Foreskin fibroblast (primary cell): ENCODE measurements at places on chromosomes 16 and 17.

GRCh38 chr16:12310286-12310685 is 333.8 kb downstream of the SNX29 start:
- no peak for DNase-seq

DNA sequence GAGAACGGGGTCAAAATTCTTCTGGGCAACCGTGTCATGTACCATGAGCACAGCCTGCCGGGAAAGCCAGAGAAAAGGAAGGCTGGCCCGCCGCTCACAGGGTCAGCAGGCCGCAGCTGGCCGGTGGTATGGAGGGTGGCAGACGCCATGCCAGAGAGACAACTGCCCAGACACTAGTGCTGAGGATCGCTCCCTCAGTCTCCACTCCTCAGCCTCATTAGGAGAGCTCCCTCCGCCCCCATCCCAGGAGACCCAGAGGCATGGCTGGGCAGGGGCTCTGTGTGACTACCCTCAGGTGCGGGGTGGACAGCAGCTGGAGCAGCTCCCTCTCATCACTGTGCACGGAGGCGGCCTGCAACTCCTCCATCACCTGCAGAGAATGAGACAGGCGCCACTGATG is 3.2 kb downstream of the MPP3 start:
- DNase-seq: no peak

DNA sequence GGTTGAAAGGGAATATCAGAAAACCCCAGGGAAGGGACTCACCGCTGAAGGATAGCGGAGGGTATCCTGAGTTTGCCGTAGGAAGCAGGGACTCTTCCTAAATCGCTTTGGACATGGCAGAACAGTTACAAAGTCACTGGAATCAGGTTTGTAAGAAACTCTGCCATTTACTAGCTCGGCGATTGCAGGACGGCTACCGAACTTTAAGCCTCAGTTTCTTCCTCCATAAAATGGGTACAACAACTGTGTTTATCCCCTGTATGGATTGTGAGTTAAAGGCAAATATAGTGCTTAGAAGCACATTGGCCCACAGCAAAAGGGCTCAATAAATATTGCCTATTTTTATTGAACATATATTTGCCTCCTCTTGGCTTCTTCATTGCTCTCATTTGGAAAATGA is 90.6 kb downstream of the MAF start:
- no peak for DNase-seq

- no peak for DNase-seq
These were observed 17.7 kb upstream of the RAP1GAP2 start for GRCh38 chr17:2778489-2778888.

DNA sequence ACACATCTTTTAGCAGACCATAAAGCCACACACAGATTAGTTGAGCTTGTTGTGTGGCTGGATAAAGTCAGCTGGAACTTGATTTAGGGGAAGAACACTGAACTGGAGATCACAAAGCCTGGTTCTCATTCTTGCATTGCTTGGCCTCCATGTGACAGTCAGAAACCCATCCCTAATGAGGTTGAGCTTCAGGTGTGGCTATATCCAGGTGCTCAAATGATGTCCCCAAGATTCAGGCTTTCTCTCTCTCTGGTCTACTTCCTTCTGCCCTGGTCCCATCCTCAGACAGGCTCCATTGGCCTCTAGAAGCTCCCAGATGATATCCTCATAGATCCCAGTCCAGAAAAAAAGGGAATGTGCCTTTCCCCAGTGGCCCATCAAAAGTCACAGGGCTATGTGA is 9.6 kb upstream of the BRD7 start:
- DNase-seq: no peak

- peak; percentile 84 for DNase-seq
These were observed 55.2 kb upstream of the MRTFB start for GRCh38 chr16:14015948-14016347.

DNA sequence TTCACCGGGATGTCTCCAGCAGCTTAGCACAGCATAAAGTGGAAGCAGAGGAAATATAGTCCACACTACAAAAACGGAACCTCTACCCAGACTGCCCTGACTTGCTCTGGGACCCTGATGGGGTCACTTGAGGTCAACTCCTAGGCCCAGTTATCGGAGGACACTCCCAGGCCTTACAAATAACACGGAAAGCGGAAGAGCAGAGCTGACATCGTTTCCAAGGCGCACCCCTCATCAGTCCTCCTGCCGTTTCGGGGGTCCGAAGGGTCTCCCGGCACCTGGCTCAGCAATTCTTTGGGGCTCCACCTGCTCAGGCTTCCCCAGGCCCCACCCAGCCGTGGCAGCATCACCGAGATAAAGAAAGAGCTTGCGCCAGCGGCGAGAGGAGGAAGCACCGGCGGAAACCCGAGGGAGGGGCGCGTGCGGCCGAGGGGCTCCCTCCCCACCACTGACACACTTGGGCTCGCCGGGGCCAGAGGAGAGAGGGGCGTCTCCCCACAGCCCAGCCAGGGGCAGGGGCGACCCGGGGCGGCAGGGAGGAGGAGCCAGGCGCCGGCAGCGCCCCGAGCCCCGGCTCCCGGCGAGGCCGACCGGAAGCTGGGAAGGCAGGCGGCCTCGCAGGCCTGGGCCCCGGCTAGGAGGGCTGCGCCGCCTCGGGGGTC is 727 bp downstream of the CORO7 start:
- no peak for DNase-seq

GRCh38 chr17:28724500-28725165 is 1.4 kb downstream of the TLCD1 start:
- DNase-seq: no peak

DNA sequence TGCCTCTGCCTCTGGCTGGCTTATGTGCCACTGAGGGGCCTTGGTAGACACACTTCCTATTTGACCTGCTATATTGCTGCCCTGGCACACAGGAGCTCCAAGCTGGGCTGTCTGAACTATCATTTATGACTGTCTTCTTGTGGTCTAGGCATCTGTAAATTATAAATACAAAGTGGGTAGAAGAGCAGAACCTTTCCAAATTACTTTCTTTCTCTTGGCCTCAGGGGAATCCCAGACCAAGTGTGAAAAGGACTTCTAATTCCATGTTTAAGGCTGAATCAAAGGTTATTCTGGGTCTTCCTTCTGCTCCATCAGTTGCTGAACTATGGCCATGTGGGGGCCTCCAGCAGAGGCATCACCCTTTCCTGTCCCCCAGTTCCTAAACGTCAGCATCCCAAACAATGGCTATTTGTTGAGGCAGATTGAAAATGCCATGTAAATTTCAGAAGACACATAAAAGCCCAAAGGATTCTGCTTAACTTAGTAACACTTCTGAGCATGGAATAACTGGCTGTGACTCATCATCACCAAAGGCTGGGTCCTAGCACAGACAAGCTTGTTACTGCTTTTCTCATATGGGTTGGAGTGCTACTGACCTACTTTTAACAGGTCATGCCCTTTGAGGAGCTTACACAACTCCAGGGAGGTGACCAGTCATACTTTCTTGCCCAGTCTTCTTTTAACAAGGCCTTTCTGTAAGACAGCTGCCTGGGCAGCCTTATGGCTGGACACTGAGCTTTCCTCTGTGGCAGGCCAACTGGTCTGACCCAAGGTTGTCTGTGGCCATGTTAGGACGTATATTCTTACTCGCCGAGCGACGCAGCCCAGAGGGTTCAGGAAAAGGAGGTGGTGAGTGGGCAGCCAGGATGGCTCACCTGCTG is 154.8 kb downstream of the VPS53 start:
- peak; percentile 93 for DNase-seq

DNA sequence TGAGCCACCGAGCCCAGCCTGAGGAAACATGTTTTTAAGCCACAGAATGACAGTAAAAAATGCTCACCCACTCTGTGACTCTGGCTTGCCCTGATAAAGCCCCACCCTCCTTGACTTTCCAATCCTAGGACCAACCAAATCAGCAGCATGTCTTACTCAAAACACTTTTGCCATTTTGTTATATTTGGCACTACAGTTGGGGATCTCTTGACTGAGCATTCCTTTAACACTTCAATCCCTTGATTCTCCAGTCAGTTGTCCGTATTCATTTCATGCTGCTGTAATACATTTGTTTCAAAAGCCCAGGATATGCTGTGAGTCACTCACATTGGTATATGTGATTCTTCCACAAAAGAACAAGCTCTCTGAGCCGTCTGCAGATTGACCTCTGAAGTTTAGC is 8.2 kb downstream of the MYH3 start:
- peak; percentile 30 for DNase-seq

GRCh38 chr16:80034469-80034826 is 433.9 kb upstream of the MAF start:
- DNase-seq: no peak

- no peak for DNase-seq
These were observed 1.0 kb upstream of the HLF start for GRCh38 chr17:55263569-55264277.

DNA sequence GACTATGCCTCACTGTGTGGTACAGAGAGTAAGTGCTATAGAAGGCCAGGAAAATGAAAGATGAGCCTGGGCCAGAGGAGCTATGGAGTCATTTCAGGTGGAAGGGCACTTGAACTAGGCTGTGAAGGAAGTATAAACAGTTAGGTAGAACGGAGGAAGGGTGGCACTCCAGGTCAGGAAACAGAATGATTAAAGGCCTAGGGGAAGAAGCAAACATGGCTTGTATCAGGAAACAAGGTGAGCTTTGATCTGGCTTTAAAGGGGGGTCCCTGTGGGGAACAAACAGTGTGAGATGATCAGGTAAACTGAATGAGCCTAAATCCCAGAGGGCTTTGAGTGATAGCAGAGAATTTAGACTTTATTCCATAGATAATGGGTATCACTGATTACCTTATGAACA is 16.9 kb downstream of the MAP3K3 start:
- no peak for DNase-seq

DNA sequence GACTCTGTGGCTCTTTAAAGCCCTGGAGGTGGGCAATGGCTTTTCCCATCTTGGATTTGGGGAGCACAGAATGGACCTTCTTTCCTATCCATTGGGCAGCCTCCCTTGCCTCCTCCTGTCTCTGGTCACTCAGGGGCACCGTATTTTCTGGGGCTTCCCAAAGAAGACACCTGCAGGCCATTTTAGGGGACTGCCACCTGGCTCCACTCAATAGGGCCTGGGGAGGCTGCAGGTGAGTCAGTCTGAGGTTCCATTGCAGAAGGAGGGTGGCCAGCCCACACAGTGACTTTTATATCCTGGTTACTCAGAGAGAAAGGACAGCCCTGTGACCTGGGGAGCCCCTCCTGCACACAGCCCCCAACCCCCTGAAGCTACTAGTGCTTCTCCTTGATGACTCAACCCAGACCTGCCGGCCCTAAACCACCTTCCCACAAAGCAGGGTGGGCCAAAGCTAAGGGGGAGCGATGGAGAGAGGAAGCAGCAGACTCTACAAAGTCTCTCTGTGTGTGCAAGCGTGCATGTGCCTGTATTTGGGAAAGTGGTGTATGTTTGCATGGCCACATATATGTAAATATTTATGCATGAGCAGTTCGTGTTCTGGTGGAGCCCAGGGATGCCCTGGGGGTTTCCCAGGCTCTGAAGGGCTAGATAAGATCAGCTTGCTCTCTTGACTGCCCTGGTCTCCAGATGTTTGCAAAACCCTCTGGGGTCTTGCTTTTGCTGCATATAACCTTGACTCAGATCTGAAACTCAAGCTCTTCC is 5.0 kb downstream of the CX3CL1 start:
- DNase-seq: no peak

- DNase-seq: no peak
These were observed 19.8 kb downstream of the NPTX1 start for GRCh38 chr17:80456465-80457235.

DNA sequence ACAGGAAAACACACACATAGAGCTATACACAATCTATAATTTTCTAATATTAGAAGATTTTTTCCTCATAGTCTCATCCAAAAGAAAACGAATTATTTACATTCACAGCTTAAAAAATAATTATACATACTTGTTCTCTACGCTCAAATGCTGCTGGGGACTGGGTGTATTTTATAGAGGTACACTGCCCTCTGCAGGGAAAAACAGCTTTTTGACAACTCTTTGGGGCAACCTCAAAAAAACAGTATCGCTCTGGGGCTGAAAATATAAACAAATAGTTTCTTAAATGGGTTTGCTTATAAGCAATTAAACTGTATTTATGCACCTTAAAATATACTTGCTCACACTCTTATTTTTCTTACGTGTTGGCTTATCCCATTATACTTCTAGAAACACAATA is 261.8 kb upstream of the PSMD7 start:
- DNase-seq: no peak

GRCh38 chr17:41178341-41178740 is 320 bp upstream of the KRTAP4-2 start:
- DNase-seq: peak; percentile 56

DNA sequence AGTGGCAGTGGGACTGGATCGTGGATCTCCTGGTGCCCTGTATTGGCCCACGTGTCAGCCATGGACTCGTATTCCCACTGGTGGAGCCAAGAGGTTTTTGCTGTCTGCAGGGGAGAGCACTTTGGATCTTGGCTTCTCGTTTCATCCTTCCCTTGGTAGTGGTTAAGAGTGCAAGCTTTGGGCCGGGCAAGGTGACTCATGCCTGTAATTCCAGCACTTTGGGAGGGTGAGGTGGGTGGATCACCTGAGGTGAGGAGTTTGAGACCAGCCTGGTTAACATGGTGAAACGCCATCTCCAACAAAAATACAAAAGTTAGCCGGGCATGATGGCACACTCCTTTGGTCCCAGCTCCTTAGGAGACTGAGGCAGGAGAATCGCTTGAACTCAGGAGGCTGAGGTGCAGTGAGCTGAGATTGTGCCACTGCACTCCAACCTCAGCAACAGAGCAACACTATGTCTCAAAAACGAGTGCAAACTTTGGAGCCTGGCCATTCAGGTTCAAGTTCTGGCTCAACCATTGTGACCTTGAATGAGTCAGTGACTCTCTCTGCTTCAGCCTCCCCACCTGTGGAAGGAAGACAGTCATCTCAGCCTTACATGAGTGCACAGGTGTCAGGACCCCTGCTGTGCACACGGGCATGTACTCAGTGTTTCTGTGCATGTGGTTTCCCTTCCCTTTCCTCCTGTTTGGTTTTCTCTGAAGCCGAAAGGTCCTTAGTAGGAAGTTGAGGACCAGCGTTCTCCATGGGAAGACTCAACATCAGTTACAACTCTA is 57.4 kb downstream of the PLCG2 start:
- DNase-seq: no peak

GRCh38 chr17:37062021-37062420 is 113.3 kb downstream of the AATF start:
- no peak for DNase-seq

DNA sequence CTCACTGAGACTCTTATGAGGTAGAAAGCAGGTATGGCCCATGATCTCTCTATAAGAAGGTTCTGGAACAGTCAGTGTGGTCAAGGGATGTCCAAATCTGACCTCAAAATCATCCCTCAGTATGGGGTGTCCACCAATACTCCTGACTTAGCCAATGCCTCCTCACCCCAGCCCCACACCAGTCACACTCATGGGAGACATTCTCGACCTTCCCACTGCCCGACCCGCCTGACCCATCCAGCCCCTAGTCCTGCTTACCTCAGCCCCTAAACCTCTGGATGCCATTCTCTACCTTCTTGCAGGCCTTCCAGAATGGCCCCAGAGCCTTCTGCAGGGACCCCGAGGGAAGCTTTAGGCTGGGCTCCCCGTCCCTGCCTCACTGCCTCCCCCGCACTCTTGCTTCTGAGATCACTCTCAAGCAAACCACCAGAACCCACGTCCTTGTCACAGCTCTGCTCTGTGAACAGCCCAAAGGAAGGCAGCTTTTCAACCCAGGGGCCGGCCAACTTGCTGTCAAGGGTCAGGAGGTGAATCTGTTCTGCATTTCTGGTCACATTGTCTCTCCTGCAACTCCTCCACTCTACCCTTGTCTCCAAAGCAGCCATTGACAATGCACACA is 44.9 kb upstream of the RBFOX3 start:
- DNase-seq: no peak

- no peak for DNase-seq
These were observed 526 bp downstream of the MRPS23 start for GRCh38 chr17:57849163-57849873.
